SJCRH30 (cell line): ENCODE measurements at places on chromosomes 2 and 18. TPM values are rescaled to one million over a fixed set of nuclear protein-coding genes. Genes with fewer than 3 reads are reported as not detected.

- no peaks in the 10 kb centered on the region for H3K4me1 ChIP-seq
- H3K36me3 ChIP-seq, result no peaks in the 10 kb centered on the region
- no peak overlapping the region for H3K27ac ChIP-seq
Measured at GRCh38 chr2:2824588-2824987, 493.5 kb upstream of the MYT1L start.

DNA sequence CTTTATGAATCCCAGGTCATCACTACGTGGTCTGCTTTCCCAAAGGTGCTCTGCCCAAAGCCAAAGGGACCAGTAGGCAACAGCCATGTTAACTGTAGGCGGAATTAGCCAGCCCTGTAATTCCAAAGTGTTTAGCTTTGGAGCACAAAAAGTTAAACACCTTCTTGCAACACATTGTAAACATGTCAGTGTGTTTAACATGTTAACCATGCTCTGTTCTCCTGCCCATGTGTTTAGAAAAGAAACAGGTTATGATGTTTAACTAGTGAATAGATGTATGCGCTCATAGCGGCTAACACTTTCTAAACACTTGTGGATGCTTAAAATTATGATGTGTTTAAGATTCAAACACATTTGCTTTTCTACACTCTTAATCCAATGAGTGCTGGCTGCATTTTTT lies 292.4 kb downstream of the SRBD1 start:
- peaks cover 10% of the 10 kb centered on the region for H3K4me1 ChIP-seq
- no peaks in the 10 kb centered on the region for H3K36me3 ChIP-seq
- H3K27ac ChIP-seq, result no peak overlapping the region
- H3K27me3 ChIP-seq, result no peaks in the 10 kb centered on the region; the same call in 1 of the 2 replicates

Gene TBR1
- 0.13 and 0.20 TPM in 2 replicates for total RNA-seq

Gene TTR
- total RNA-seq, result not detected in 2 replicates

DNA sequence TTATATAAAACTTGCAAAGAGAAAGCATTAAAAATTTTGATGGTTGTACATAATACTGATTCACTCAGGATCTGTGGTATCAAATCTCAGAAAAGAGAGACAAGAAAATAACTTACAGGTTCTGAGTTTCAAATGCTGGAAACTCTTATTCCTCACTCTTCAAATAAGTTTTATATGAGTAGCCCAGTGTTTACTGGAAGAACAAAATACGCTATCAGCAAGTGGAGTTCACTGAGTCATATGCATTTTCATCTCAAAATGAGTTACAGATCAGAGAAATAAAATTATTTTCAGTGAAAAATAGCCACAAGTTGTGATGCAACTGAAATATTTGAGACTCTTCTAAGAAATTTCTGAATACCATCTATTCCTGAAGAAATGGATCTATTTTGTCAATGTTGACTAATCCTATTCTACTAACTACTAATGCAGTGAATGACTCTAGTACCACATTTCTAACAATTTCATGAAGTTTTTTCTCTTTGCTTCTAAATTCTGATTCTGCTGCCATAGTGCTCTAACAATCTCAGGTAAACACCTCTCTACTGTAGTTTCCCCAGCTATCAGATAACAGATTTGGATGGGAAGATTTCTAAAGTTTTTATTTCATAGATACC lies 391.7 kb downstream of the ZEB2 start:
- H3K4me3 ChIP-seq, result no peak overlapping the region
- peaks cover 5% of the 10 kb centered on the region; the same call in 1 of the 2 replicates for H3K4me1 ChIP-seq
- no peaks in the 10 kb centered on the region for H3K36me3 ChIP-seq
- H3K27ac ChIP-seq, result no peak overlapping the region

Gene MC5R
- total RNA-seq, result not detected in 2 replicates
